ENCODE measurements at places on chromosomes 3 and 15.

- ATAC-seq: no peak
Measured at GRCh38 chr3:10274601-10275000, 18.1 kb downstream of the GHRL start.

DNA sequence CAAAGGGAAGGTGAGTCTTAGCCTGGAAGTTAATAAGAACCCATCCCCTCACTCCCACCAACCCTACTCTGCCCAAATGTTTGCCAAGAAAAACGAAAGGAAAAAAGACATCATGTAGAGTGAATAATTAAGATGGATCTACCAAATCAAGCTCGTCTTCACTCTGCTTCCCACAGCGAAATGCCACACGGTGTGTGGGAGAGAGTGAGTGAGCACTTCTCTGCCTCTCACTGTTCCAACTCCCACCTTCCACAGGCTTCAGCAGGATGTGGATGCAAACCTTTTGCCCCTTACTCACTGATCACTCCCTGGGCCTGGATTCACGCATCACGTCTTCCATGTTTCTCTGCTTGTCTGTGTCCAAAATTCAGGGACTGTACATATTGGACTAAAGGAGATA lies 85.4 kb downstream of the WDR76 start:
- ATAC-seq: no peak

GRCh38 chr15:64767203-64767602 lies 8.2 kb downstream of the RBPMS2 start:
- no peak for ATAC-seq

DNA sequence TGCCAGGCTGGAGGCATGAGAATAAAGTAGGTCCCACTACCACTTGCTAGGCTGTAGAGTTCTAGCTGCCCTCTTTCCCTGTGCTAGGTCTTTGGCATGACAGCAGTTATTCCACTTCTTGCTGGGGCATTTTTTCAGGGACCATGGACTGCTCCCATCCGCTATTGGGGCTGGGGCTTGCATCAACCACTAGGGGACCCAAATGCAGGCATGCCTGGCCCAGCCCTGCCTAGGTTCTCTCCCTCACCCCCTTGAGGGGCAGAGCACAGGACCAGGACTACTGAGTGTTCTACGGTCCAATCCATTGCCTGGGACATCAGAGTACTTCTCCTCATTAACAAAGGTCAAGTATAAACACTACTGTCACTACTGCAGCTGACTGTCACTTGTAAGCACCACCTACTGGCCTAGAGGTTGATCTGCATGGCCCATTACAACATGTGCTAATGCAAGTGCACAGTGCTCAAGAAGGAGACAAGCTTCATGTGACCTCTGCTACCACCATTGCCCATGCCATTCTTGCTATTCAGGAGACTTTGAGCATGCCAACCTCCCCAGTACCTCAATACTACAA lies 270.5 kb downstream of the MBNL1 start:
- peak; percentile 36 for ATAC-seq

DNA sequence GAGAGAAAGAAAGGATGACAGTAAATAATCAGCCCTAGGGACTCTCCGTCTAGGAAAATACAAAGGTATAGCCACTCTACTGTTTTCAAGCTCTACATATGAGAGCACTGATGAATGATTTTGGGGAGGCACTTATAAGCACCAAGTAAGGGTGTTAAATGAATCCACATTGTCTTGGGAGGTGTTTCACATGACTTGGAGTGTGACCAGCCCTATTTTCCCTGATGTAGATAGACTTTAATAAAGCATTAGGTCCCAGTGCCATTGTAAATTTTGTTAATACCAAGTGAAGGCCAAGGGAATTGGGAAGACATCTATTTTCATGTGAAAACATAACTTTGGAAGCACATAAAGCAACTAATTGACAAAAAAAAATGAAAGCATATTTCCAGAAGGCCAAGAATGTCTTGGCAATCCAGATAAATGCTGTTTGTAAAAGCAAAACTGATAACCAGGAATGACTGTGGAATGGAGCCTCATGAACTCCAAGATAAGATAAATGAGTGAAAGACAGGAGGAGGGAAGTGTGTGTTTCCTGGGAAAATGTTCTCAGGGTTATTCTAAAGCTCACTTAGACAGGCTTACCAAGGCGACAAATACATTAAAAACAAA lies 96.0 kb upstream of the MYZAP start:
- ATAC-seq: no peak

DNA sequence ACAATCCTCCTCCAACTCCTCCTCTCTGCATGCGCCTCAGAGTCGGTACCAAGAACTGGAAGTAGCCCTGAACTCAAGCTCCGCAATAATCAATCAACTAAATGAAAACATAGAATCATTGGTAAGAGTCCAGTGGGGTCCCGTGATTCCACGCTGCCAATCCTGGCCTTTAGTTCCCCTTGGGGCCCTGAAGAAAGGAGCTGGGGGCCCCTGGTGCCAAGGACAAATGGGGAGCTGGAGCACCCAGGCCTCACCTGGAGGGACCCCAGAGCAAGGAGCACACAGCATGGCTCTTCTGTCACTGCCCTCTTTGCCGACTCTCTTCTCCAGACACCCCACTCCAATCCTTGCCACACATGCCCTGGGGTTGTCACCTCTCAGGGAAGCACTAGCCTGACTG lies 80.3 kb downstream of the ADAMTS7 start:
- no peak for ATAC-seq

DNA sequence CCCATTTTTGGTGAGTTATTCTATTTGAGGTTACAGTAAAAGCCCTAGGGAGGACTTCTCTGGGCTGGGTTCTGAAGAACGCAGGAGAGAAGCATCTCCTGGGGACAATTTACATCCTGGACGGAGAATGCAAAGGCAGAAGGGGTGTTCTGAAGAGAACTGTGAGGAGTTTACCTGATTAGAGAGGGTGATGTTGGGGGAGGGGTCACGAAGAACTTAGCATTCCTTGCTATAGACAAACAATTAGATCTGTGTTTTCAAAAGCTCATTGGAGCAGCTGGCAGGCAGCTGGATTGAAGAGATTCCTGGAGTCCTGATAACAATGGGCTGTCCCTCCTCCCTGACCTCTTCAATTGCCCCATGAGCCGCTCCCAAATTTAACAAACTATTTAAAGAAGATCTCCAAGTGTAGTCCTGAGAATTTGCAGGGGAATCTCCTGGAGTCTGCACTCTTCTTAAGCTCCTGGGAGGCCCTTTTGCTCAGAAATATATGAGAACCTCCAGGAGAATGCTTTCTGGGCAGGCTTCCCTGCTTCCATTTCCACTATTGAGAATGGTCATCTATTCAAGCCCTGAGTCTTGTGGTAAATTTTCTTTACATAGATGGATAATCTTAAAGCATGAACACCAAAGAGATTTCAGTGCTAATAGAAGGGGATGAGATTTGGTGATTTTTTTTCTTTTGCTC lies 55.3 kb downstream of the ARHGAP31 start:
- no peak for ATAC-seq

- ATAC-seq: no peak
Measured at GRCh38 chr3:126258670-126259069, 78.3 kb upstream of the ALDH1L1 start.

- no peak for ATAC-seq
Measured at GRCh38 chr3:23389686-23390085, 186.6 kb downstream of the UBE2E2 start.

GRCh38 chr3:173395412-173396181 lies 1.9 kb upstream of the NLGN1 start:
- peak; percentile 91 for ATAC-seq

DNA sequence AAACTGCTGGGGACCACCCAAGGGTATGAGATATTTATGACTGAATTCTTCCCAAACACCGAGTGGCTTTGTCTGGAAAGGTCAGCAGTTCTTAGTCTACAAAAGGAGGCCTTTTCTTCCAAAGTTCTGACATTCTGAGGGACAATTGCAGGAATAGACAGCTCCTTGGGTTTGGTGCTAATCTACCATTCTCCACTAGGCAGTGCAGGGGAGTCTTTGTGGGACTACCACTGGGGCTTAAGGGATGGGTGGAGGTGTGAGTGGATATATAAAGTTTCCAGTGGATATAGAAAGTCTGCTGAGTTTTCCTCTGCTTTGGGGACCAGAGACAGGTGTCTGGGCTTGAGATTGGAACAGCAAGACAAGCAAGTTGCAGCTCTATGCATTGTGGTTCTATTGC lies 62.7 kb downstream of the EXOG start:
- ATAC-seq: no peak

DNA sequence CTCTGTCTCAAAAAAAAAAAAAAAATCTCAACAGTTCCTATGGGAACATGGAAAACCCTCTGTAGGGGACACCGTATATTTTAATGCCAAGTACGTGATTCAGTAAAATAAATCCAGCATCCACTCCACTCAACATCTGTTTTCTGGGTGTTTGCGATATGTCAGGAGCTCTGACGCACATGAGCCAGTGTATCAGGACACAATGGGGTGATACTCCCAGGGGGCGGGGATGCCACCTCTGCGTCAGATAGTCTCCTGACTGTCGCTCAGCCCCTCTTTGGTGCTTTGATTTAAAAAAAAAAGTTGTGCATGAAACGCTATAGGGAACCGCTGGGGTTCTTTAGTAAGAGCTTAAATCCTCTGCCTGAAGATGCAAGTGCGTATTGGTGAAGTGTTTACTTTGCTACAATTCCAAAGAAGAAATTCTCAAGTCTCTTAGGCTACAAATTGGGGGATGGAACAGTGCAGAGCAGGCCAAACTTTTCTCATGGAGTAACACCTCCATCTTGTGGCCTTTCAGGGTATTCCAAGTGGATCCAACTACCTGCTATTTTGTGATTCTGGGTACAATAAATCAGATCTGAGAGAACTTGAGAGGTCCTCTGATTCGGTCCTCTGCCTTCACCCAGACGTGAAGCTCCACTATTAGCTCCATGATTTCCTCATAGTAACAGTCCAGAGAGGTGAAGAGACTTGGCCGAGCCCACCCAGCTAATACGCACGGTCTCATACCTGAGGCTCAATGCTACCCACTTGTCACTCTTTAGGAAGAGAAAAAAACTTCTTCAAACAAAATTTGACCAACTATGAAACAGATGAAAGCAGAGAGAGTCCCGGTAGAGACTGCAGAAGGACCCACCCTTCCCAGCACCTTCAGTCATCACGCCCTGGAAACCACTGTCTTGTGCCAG lies 9.3 kb upstream of the NR2E3 start:
- peak; percentile 91 for ATAC-seq

GRCh38 chr15:89455535-89455934 lies 40.8 kb downstream of the RHCG start:
- no peak for ATAC-seq

DNA sequence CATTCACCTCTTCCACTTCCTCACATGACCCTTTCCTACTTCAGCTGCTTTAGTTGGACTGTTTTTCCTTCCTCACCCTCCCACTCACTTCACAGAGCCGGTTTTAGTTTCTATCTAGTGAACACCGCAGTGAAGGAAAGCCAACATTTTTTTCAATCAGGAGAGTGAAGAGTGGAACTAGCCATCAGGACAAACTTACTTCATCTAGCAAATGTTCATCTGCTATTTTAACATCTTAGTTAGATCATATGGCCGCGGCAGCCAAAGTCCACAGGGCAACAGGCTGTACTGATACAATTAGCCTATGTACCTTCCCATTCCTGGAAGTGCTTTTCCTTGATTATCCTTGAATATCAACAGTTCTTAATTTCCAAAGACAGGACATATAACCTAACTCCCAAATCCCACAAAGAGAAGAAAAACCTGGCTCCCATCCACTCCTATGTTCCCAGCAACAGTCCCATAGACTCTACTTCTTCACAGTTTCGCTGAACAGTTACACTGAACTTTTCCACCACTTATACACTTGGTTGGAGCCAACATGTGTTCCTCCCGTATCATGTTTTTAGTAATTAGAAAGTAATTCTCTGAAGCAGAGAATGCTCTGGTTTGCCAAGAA lies 456.2 kb upstream of the THBS1 start:
- ATAC-seq: no peak

DNA sequence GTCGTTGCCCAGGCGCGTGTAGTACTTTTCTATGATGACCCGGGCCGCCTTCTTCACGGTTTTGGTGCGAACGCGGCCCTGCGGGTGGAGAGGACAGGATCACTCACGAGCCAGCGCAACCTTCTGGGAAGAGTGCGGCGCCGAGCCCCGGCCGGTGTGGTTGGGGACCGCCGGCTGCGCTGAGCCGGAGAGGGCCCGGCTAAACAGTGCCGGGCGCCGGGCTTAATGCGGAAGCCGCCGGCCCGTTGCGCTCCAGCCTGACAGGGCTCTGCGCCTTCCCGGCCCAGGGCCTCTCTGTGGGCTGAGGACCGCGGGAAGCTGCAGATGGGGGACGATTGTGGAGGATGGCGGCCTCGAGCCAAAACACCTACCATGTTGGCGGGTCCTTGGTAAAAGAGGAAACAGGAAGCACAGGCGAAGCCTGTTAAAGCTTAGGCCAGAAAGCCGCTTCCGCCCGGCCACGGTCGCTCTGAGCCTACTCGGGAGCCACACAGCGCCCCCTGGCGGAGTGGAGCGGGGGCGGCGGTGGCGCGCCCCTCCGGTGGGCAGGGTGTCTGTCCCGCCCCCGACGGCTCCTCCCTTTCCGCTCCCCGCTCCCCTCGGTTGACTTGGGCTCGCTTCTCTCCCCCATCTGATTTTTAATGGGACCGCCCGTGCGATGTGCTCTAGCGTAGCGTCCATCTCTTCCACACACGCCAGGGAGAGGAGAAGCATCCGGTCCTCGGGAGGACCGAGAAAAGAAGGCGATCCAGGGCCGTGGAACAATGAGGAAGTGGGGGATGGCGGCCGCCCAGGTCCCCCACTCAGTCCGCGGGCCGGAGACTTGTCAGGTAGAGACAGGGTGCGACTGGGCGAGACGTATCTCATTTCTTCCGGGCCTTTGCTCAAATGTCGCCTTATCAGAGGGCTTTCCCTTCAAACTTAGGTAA lies at the start of gene RPS17:
TSS of gene RPS17 (minus strand) at position 403 of the 929 bp plus-strand sequence. CDS start at position 374, 29 bp downstream.
- peak; percentile 97 for ATAC-seq

- ATAC-seq: no peak
Measured at GRCh38 chr3:120459196-120459595, 8.4 kb upstream of the FSTL1 start.

- ATAC-seq: no peak
Measured at GRCh38 chr3:69219101-69219708, 96.8 kb upstream of the LMOD3 start.

- peak; percentile 33 for ATAC-seq
Measured at GRCh38 chr3:122938783-122939425, 88.7 kb downstream of the SEMA5B start.

DNA sequence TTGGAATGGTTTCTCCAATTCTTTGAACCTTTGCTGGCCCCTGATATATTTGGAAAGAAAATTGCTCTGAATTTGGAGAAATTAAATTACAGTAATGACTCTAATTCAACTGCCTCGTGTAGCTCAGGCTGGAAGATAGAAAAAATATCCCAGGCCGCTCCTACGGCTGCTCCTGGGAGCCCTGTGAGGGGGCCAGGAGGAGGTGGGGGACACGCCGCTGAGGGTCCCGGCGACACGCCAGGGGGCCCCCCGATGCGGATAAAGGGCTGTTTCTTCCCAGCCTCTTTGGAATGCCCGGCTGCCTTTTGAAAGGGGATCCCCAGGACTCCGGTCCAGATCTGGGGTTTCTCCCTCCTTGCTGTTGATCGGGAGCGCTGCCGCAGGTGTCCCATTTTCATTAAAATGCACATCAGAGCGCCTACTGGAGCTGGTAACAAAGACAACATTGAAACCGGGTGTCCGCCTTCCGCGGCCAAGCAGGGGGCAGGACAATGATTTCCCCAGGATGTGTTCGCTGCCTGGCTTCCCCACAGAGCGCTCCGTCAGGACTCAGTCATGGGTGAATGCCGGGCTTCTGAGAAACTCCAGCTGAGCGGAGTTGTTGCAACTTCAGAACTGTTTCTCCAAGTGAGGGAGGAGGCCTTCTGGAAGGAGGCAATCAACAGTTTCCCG lies 200.1 kb upstream of the KBTBD8 start:
- no peak for ATAC-seq

- no peak for ATAC-seq
Measured at GRCh38 chr3:126329927-126330725, 27.1 kb downstream of the KLF15 start.

- ATAC-seq: no peak
Measured at GRCh38 chr3:50294492-50295403, 2.5 kb upstream of the IFRD2 start.
